ENCODE measurements at places on chromosomes 2 and 18. TPM values are rescaled to one million over a fixed set of nuclear protein-coding genes. Genes with fewer than 3 reads are reported as not detected.

APOB gene
- total RNA-seq, result 0.40 TPM

IER3IP1 gene
- 67.9 TPM for total RNA-seq

DLX1 gene
- total RNA-seq, result 0.07 TPM

KLHL14 gene
- not detected for total RNA-seq

GAREM1 gene
- 0.40 TPM for total RNA-seq

STRADB gene
- 21.5 TPM for total RNA-seq

TTN gene
- 2.7 TPM for total RNA-seq

KCNIP3 gene
- total RNA-seq, result 0.35 TPM

PLCL1 gene
- 4.4 TPM for total RNA-seq

ACVR1 gene
- 21.2 TPM for total RNA-seq

BOLL gene
- not detected for total RNA-seq

IL1F10 gene
- total RNA-seq, result not detected

COL4A3 gene
- total RNA-seq, result 0.04 TPM

NBEAL1 gene
- 24.5 TPM for total RNA-seq

BOK gene
- 39.4 TPM for total RNA-seq

GCA gene
- total RNA-seq, result 18.6 TPM

SERPINB12 gene
- not detected for total RNA-seq

GPR45 gene
- not detected for total RNA-seq

MAP3K19 gene
- not detected for total RNA-seq

TEX44 gene
- not detected for total RNA-seq

PCARE gene
- total RNA-seq, result not detected

OBSL1 gene
- total RNA-seq, result 15.6 TPM

HRH4 gene
- not detected for total RNA-seq

CD302 gene
- 11.6 TPM for total RNA-seq

ANKRD62 gene
- total RNA-seq, result not detected

SERPINB2 gene
- 0.71 TPM for total RNA-seq

MYO3B gene
- total RNA-seq, result not detected

MAP2 gene
- 24.9 TPM for total RNA-seq

SLC19A3 gene
- total RNA-seq, result 0.07 TPM

TMEM17 gene
- 1.5 TPM for total RNA-seq

CROCC2 gene
- not detected for total RNA-seq

ZBTB14 gene
- total RNA-seq, result 12.0 TPM

UGT1A4 gene
- total RNA-seq, result not detected

KCNF1 gene
- total RNA-seq, result 0.04 TPM

All from pulmonary artery endothelial cell (primary cell).